Stimulated activated CD4-positive, alpha-beta T cell treated with anti-CD3 and anti-CD28 coated beads, Interleukin-1b, Interleukin-23, amount 100 ng/mL, for 1 hour (primary cell): ENCODE measurements at places on chromosomes 2 and 18.

DNA sequence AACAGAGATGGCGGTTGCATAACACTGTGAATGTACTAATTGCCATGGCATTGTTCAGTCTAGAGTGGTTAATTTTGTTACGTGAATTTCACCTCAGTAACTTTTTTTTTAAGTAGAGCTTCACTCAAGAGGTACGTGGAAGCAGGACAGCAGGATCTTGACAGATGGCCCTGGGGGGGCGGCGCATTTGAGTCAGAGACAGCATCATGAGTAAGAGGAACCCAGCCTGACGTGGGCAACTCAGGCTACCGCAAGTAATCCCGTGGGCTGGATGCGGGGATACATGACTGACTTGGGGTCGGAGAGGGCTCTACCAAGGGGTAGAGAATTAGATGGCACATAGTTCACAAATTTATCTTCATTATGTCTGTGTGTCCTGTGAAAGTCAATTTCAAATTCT, 38.1 kb upstream of the DAPL1 start:
- no peak for DNase-seq

GRCh38 chr2:164015328-164016123, 279.7 kb upstream of the FIGN start:
- no peak for DNase-seq

DNA sequence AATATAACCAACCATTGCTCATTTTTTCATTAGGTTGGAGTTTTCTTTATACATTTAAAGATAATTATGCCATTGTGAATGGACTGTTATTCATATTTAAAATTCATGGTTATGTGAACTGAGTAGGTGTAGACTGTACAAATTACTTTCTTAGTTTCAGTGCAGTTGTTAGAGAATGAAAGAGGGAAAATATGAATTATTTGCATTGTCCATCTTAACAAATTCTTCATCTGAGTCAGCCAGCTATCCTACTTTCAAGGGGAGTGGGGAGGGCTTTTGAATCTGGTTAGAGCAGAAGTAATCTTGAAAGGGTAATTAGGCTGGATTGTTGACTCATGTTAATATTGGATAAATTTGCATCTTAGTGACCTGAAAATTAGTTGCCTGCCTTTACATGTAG, 212.0 kb downstream of the MCFD2 start:
- no peak for DNase-seq

DNA sequence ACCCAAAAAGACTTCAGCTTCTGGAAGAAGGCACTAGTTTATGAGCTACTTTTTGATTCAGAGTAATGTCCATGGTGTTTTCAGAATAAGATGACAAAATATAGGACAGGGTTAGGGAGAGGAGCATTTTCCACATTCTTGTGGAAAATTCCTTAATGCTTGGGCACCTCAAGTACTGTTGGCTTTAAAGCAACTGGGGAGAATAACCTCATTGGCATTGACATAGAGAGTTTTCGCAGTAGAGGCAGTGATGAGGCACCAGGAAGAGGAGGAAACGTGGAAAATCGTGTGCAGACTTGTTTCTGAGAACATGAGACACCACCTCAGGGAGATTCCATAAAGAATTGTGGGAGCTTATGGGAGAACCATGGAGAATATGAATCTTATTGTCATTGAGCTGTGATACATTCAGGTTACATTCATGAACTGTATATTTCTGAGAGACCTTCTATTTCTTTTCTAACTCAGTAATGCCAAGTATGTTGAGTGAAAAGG, 929.0 kb upstream of the NRXN1 start:
- DNase-seq, result no peak

GRCh38 chr2:130913891-130914290, 77.2 kb downstream of the ARHGEF4 start:
- DNase-seq, result no peak

DNA sequence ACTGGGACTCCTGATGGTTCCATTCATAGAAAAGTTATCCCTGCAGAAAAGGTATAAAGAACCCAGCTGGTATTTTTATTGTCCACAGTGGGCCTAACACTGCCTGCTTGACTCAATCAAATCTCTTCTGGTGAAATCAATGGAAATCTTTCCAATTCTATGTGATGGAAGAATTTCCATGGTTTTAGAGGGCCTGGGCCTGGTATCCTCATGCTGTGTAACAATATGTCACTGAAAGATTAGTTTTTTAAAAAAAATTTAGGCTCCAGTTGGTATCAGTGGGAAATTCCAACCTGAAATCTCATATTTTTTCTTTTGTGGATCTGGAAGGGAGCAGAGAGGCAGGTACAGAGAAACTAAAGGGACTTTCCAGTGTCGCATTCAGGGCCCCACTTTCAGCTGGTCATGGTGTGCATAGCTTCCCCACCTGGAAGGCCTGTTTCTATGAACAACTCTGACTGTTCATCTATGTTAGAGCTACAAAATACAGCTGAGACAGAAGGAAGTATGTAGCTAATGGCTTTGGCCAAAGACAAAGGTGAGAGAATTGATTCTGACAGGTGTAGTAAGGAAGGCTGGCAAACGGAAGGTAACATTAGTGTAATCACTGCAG, 20.9 kb downstream of the NEB start:
- no peak for DNase-seq

DNA sequence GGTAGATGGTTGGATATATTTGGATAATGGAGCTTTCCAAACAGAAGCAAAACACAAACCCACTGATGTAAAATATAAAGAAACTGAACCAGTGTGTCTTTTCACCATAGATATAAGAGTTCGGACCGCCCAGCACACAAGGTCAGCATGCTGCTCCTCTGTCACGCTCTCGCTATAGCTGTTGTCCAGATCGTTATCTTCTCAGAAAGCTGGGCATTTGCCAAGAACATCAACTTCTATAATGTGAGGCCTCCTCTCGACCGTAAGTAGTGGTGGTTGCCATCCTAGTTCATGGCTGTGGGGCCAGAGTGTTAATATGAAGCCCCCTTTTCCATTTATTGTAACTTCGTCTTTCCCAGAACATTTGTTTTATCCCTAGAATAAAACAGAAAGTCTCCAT, 125.2 kb upstream of the LYPD6 start:
- DNase-seq, result no peak

- DNase-seq, result no peak
Observed at GRCh38 chr2:237278568-237278967, 135.4 kb downstream of the COL6A3 start.

- no peak for DNase-seq
Observed at GRCh38 chr2:2838548-2838845, 507.4 kb upstream of the MYT1L start.

DNA sequence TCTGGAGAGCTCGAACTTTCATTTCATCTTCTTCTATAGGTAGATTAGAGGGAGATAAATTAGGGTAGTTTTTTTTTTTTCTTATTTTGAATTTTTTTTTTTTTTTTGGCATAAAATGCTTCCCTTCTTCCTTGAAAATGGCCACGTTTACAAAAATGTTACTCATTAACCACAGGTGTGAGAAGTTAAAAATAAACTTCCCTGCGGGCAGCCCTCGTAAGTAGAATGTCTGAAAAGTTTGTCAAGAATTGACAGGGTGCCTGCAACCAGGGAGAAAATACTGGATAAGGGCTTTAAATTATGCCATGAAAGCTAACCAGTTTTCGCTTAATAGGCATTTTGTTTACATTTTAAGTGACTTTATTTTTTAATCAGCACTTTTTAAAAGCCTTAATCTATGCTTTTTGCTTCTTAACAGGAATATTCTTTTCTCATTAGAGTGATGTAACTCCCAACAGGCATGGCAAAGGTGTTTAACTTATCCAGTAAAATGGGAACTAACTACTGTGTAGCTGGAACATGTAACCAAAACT, 4.2 kb upstream of the FN1 start:
- DNase-seq, result no peak

DNA sequence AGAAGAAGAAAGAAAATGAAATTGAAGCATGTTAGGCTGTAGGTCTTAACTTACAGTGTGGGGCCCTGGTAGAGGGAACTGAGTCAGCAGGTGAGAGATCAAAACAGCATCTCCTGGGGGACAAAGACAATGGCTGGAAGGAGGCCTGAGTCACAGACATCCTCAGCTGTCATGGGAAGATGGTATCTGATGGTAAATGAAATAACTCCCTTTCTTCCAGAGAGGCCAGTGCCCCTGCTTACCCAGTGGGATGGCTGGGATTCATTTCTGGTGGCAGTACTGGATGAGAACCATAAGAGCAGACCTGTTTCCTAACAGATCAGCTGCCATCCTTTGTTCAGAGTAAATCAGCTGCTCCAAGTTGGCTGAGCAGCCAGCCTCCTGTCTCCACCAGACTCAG, 251.3 kb upstream of the EPAS1 start:
- no peak for DNase-seq

- no peak for DNase-seq
Observed at GRCh38 chr2:188319838-188320237, 28.2 kb downstream of the GULP1 start.

DNA sequence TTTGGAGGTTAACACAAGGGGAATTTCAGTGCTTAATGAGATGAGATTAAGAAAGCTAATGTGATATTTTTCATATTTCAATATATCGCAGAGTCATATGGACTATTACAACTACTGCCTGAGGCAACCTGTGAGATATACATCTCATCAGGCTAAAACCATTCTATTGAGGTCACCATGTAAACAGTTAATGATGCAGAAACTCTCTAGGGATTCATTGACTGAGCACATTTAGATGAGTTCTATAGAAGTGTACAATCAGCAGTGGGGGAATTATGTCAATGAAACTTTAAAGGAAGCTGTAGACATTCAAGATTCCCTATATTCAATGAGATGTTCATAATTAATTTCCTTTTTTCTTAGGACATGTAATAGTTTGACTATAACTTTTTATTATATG, 687.4 kb upstream of the SYT4 start:
- no peak for DNase-seq

GRCh38 chr2:222427646-222428301, 3.4 kb downstream of the SGPP2 start:
- no peak for DNase-seq

- no peak for DNase-seq
Observed at GRCh38 chr2:176569574-176569973, 300.3 kb downstream of the MTX2 start.

- DNase-seq, result no peak
Observed at GRCh38 chr18:58977801-58978200, 113.1 kb downstream of the ZNF532 start.

DNA sequence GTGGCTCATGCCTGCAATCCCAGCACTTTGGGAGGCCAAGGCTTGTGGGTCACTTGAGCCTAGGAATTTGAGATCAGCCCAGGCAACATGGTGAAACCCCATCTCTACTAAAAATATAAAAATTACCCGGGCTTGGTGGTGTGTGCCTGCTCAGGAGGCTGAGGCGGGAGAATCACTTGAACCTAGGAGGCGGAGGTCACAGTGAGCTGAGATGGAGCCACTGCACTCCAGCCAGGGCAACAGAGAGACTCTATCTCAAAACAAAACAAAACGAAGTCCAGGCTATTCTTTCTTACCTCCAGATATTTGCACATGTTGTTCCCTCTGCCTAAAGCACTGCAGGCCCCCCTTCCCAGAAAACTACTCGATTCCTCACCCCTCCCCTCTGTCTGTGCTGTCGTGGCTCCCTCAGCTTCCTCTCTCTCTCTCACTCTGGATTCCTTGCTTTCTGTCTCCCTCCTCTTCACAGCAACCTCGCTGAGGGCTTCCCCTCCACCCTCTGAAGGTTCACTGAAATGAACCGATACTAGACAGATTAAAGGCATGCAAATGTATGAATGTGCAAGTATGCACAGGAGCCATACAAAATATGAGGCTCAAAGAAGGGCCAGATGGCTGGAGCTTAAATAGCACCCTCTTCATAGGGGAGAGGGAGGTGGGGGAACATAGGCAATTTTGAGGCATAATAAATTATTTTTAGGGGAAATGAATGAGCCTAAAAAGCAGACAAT, 18.5 kb downstream of the TMEM177 start:
- DNase-seq, result no peak

GRCh38 chr18:36389027-36389426, 91.5 kb downstream of the FHOD3 start:
- no peak for DNase-seq

DNA sequence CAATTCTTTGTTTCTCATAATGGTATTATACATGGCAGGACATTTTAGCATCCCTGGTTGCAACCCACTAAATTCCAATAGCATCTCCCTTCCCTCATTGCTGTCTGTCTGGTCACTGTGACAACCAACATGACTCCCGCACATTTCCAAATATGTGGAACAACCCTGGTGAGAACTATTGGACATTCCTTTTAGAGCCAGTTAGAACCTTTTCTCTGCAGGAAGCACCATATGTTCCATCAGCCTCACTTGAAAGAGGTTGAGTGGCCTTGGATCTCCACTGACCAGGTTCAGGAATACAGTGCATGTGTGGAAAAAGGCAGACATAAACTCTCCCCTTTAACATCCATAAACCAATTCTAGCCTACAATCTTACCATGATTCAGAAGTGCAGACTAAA, 25.9 kb upstream of the GLS start:
- DNase-seq, result no peak

DNA sequence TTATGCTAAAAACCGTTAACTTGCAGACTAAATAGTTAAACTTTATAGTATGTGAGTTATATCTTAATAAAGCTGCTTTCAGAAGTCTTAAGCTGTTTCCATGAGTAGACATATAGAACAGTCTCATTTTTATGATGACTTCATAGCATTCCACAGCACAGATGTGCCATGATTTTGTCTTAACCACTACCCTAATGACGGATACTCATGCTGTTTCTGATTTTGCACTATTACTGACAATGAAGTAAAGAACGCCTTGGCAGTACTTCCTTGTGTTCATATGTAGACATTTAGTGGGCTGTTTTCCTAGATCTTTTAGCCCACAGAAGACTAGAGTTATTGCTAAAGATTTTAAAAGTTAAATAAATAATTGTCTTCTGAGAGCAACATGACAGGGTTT, 175.6 kb upstream of the RAB6C start:
- DNase-seq, result no peak

DNA sequence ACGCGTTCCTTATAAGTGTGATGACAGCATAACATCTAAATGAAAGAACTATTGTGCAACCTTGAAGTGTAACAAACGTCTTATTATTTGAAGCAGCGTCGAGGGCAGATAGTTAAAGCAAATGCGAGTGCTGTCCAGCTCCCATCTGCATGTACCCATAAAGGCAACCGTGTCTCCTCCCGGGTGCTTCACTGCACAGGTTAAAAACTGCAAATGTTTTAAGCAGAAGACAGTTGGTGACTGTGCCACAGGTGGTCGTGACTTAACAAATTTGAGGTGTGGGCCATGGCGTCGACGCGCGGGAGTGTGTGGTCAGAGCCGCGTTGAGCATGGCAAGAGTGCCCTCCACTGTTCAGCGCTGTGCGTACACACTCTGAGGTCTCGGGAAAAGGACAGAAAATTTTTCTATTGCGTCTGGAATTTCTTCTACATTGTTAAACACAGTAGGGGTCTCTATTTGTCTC, 6.4 kb downstream of the SALL3 start:
- no peak for DNase-seq
